ENCODE measurements at places on chromosomes 4 and X.

GRCh38 chr4:37664696-37665095 lies 21.5 kb downstream of the RELL1 start:
- DNase-seq = no peak

GRCh38 chrX:38277802-38278201 lies 49.5 kb downstream of the RPGR start:
- no peak for DNase-seq

DNA sequence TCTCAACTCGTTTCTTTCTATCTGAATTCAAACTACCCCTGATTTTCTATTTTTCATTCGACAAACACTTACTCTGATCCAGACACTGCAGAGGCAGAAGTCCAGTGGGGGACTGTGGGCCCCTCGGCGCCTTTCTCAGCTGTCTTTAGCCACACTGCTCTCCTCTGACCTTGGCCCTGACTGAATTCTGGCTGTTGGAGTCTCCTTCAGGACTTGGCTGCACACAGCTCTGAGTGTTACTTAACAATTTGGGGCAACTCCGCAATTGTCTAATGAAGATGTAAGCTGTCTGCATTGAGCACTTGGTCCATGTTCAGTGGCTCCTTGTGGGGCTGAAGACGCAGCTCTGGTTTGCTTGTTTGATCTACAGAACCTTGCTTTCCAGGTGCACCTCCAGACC lies 57.3 kb upstream of the ACSL1 start:
- no peak for DNase-seq

- DNase-seq = no peak
Observed at GRCh38 chrX:66674506-66674905, 35.6 kb upstream of the EDA2R start.

DNA sequence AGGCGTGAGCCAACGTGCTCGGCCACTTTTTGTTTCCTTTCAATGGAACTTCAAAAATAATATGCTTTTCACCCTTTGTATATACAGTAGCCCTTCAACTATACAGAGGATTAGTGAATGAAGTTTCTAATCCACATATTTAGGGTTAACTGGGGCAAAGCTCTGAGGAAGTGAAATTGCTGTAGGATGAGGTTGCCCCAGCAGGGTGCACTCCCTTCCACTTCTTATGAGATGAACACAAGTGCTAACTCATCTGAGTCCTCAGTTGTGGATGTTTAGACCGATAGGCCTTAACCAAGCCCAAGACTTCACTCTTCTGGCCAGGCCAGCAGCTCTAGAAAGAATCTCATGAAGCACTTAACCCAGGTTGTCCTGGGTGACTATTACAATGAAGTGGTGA lies 29.1 kb upstream of the CT55 start:
- DNase-seq = no peak

- DNase-seq = no peak
Observed at GRCh38 chr4:98493296-98493695, 165.1 kb downstream of the TSPAN5 start.

Measured in activated T-helper 1 cell treated with anti-CD3 and anti-CD28 coated beads, Interleukin-2, amount 50 U/mL, for 16 hours (primary cell).